Stimulated activated CD4-positive, alpha-beta T cell treated with anti-CD3 and anti-CD28 coated beads, TNF-alpha, amount 100 ng/mL, for 4 hours (primary cell): ENCODE measurements at places on chromosomes 4 and X.

DNA sequence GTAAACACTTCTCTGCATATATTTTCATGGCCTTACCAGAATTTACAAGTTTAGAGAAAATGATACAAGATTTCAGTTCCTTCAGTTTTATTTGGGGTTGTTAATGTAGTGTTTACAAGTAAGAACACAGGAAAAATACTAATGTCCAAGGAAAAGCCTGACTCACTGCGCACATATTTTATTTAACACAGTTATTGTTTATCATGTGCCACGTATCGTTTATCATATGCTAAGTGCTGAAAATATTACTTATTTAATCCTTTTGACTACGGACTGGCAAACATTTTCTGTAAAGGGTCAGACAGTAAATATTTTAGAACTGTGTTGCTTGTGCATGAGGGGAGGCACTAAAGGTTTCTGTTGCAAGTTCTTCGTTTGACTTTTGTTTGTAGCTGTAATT lies 794 bp downstream of the HSD17B13 start:
- DNase-seq, result no peak

- DNase-seq, result no peak
These were observed 78.1 kb upstream of the BOD1L1 start for GRCh38 chr4:13705521-13706041.

DNA sequence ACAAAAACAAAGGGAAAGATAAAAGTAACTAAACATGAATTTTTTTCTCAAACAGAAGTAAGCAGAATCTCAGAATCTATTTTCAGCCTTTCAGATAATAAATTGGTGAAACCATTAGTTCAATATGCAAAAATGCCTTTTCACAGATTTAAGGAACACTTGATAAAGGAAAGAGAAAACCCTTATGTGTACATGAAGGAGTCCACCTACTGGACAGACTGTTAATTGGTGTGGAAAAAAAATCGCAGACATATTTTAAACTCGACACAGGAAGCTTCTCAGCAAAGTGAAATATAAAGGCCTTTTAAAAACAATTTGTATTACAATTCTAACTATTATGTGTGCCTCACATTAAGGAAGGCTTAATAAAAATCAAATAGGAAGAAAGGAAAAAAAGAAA lies 22.3 kb downstream of the COX7B2 start:
- no peak for DNase-seq

DNA sequence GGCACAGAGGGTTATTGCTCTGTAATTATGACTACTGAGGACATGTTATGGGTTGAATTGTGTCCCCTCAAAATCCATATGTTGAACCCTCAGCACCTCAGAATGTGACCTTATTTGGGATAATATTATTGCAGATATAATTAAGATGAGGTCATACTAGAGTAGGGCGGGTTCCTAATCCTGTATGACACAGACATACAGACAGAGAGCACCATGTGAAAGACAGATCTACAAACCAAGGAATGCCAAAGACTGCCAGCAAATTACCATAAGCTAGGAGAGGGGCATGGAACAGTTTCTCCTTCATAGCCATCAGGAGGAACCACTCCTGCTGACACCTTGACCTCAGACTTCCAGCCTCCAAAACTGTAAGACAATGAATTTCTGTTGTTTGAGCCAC lies 115.2 kb upstream of the OTUD4 start:
- no peak for DNase-seq
